ENCODE measurements at places on chromosomes 1 and 21. TPM values are rescaled to one million over a fixed set of nuclear protein-coding genes. Genes with fewer than 3 reads are reported as not detected.

ERICH3 gene
- not detected for total RNA-seq

MINDY1 gene
- 15.4 TPM for total RNA-seq

TNFRSF8 gene
- total RNA-seq, result 0.19 TPM

SIK1 gene
- 15.7 TPM for total RNA-seq

CCDC27 gene
- not detected for total RNA-seq
